Stimulated activated CD8-positive, alpha-beta memory T cell treated with anti-CD3 and anti-CD28 coated beads, Interleukin-2, amount 100 ng/mL, for 48 hours (primary cell): ENCODE measurements at places on chromosomes 4 and X.

GRCh38 chr4:123478859-123479345 lies 82.3 kb downstream of the SPRY1 start:
- no peak for DNase-seq

- no peak for DNase-seq
Measured at GRCh38 chr4:476501-476900, 22.5 kb downstream of the ZNF721 start.

DNA sequence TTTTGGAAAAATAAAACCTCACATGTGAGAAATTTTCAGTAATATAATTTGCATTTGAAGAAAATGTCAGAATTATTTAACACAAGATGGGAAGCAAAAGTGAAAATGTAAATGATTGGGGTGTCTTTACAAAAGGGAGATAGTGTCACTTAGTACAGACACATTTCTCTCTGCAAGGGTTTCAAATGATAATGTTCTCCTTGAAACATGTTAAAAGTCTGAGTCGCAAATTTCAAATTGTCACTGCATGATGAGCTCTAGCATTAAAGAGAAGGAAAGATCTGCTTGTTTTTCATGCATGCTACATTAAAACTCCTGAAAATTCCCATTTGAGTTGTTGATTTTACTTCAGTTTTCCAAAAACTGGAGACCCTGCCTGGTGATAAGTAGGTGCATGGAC lies 122.0 kb upstream of the LDB2 start:
- no peak for DNase-seq

DNA sequence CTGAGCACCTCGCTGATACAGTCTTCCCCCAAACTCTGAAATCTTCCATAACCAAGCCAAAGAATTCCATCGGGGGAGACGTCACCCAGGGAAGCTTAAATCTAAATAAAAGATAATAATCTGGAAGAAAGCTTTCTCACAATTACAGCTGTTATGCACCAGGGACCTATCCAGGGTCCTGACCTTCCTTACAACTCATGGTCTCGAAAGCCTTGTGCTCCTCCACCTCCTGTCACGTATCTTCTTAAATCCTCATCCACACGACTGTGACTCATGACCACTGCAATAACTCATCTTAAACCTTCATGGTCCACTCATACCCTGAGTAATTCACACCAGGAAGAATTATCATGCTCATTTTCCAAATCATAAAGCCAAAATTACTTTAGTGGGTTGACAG lies 166.8 kb upstream of the FRG1 start:
- DNase-seq: no peak

DNA sequence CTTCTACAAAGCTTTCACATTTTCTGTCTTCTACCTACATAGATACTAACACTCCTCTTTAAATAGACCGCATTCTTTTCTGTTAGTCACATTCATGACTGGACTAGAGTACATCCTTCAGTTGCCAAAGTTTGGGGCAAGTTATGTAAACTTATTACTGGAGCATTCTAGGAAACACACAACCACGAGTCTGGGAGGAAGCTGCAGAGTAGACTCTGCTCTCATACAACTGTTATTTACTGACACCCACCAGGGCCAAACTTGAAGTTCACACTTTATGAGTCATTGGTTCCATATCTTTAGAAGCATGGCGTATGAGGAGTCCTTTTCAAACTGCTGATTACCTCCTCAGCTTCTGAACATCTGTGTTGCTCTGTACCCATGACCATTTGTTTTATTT lies 87.0 kb downstream of the RNF150 start:
- DNase-seq: no peak
